ENCODE measurements at places on chromosomes 1 and 21. TPM values are rescaled to one million over a fixed set of nuclear protein-coding genes. Genes with fewer than 3 reads are reported as not detected.

IFI16 gene
- total RNA-seq: 97.6 TPM

PRAMEF1 gene
- not detected for total RNA-seq

OR10J1 gene
- not detected for total RNA-seq

ATP1A4 gene
- not detected for total RNA-seq

IRF6 gene
- total RNA-seq: 160 TPM

ATP6V1G3 gene
- total RNA-seq: not detected

KCNA3 gene
- not detected for total RNA-seq

CRYAA gene
- total RNA-seq: not detected

SLC45A1 gene
- total RNA-seq: 0.42 TPM

CLDN19 gene
- not detected for total RNA-seq

WNT2B gene
- 0.74 TPM for total RNA-seq

SLC16A1 gene
- 99.6 TPM for total RNA-seq

ANGPTL1 gene
- total RNA-seq: not detected

TMEM39B gene
- 11.4 TPM for total RNA-seq

RHOU gene
- total RNA-seq: 0.46 TPM

BACE2 gene
- 87.7 TPM for total RNA-seq

GJB4 gene
- total RNA-seq: 18.2 TPM

- no peak for DNase-seq
Measured at GRCh38 chr1:183244466-183244865, 58.4 kb downstream of the LAMC2 start.

DNA sequence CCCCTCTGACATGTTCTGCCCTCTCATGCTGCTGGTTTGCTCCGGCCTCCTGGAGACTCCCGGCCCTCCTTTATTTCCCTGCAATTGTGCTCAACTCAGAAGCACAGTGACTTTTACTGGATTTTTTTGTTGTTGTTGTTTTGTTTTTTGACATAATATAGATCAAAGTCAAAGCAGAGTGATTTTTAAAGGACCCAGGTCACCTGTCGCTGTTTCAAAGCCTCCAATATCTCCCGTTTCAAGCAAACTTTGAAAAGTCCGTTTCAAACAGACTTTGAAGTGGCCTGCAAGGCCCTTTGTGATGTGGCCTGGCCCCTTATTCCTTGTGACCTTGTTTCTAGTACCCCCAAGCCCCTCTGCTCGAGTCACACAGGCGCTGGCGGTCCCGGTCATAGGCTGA lies 58.1 kb downstream of the TBCE start:
- DNase-seq: no peak

- DNase-seq: no peak
Measured at GRCh38 chr21:26758083-26758880, 86.9 kb downstream of the ADAMTS1 start.

- no peak for DNase-seq
Measured at GRCh38 chr1:2295526-2295925, 67.4 kb downstream of the SKI start.

- DNase-seq: no peak
Measured at GRCh38 chr1:240109130-240109529, 17.4 kb downstream of the FMN2 start.

GRCh38 chr1:37730376-37730775 lies 34.5 kb downstream of the EPHA10 start:
- DNase-seq: no peak

DNA sequence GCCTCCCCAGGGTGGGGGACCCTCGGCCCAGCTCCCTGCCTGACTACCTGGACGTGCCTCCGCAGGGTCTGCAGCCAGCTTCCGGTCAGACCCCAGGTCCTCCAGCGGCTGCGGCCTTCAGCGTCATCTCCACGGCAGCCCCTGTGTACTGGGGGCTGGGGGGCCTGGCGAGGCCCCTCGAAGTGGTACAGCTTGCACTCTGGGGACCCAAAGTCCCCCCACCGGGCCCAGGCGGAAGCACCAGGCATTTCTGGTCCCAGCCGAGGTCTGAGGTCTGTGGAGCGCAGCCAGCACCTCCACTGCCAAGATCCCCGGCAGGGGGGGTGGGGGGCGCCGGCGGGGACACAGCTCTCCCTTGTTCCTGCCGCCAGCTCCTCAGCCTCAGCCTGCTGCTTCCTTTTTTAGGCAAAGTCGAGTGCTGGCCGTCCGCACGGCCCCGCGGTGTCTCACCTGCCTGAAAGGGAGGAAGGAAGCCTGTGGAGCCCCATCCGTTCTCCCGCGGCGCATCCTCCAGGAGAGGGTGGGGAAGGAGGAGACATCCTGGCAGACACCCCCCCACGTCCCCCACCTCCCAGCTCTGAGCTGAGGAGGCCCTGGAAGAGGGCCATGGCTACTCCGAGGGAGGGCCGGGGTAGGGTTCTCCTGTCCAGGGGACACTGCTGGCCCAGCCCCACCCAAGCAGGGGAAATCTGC lies 1.2 kb upstream of the VWA1 start:
- DNase-seq: no peak

DNA sequence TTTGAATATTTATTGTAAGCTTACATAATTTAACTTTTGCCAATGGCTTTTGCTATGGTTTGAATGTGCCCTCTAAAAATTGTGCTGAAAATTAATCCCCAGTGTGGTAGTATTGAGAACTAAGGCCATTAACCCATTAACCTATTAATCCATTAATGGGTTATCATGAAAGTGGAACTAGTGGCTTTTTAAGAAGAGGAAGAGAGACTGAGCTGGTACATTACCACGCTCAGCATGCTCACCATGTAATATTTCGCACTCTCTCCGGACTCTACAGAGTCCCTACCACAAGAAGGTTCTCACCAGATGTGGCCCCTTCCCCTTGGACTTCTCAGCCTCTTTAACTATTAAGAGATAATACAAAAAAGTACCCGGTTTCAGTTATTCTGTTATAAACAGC lies 164.4 kb upstream of the ZRANB2 start:
- no peak for DNase-seq

GRCh38 chr1:181114574-181115367 lies 26.3 kb downstream of the IER5 start:
- no peak for DNase-seq

- no peak for DNase-seq
Measured at GRCh38 chr1:182255494-182255893, 136.1 kb downstream of the GLUL start.

DNA sequence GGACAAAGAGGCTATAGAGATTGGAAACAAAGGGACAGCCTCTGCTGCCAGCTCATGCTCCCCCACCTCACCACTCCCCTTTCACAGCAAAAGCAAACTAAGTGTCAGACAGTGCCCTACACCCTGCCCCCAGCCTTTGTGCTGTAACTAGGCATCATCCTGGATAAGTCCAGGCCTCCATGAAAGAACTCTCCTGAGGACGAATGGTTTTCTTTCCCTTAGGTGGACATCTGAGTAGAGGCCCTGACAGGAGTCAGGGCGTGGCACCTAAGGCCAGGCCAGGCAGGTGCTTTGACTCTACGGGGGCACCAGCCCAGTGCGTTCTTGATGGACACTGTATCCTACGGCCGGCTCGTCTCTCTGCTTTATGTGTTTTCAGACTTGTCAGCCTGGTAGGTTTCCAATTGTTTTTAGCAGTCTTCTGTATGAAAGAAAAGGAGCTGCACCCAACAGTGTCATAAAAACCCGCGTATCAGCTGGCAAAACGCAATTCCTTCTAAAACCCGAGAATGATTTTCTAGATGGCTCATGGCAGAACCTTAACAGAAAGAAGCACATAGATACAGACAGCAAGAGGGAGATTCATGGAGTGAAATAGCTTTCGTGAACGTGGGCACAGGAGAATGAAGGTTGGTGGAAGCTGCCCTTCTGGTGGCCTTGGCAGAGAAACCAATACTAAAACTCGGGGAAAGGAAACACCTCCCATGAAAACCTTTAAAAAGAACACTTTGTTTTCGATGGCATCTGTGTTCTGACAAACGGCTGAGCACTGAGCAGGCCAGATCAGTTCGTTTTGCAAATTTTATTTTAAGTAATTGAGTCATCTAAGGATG lies 51.7 kb upstream of the AJAP1 start:
- DNase-seq: no peak

DNA sequence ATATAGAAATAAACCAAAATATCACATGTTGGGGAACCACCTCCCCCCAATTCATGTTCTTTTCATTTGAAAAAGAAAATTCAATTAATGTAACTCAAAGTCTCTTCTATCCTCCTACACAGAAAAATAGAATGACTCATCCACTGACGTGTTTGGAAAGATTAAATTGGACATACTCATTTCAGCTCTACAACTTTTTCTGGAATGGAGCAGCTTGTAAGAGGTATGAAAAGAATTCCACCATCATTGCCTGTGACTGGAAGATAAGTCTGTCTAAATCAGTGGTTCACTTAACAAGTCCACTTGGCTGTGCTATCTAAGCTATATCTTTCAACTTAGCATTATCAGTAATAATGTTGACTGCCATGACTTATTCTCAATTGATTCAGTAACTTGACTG lies 702.3 kb downstream of the BRINP3 start:
- peak; percentile 15 for DNase-seq

GRCh38 chr1:224054611-224055010 lies 59.3 kb upstream of the FBXO28 start:
- no peak for DNase-seq

- peak; percentile 54 for DNase-seq
Measured at GRCh38 chr1:224377676-224378006, 21.0 kb downstream of the CNIH4 start.

GRCh38 chr1:183600634-183601033 lies 10.4 kb upstream of the NCF2 start:
- DNase-seq: no peak

- no peak for DNase-seq
Measured at GRCh38 chr1:160171980-160172379, 18.4 kb upstream of the CASQ1 start.

DNA sequence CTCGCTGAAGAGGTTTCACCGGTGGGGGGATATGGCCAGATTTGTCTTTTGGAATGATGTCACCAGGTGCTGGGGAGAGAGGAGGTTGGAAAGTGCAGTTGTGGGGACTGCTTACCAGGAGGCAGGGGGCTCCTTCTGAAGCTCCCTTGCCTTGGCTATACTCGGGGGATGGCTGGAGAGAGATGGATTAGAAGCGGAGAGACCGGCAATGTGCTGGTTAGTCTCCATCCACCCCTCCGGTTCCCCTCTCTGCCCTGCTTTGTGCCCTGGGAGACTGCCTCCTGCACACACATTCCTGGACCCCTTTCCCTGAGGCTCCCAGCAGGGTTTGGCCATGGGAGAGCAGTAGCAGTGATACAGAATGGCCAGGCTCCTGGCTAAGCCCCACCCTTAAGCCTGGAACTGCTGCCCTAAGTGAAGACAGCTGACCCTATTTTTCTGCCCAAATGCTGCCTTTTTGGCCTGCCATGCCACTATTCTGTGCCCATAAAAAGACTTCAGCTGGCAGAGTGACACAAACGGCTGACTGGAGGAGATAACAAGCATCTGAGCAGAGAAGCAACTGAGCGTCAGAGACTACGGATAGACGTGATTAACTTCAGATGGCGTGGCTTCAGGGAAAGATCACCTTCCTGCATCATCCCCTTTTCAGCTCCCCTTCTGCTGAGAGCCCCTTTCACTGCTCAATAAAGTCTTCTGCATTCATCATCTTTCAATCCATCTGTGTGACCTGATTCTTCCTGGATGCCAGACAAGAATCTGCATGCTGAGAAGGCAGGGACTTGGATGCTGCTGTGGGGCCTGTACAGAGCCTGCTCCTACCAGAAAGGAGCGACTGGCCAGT lies 14.5 kb upstream of the VPS13D start:
- DNase-seq: no peak

DNA sequence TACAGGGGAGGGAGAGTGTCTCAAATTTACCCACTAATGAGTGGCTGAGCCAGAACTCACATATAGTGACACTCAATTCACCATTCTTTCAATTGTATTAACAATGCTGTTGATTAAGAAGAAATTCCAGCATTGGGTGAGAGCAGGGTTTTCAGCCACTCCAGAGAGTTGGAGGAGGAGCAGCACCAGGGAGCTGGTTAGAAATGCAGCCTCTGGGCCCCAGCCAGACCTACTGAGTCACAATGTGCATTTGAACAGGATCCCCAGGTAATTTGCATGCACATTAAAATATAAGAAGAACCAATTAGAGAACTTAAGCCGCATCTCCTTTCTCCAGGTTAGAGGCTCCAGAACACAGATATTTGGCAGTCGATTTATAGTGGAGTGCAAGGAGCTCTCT lies 41.8 kb downstream of the TNR start:
- DNase-seq: no peak

- DNase-seq: no peak
Measured at GRCh38 chr1:208194944-208195343, 49.2 kb downstream of the PLXNA2 start.

DNA sequence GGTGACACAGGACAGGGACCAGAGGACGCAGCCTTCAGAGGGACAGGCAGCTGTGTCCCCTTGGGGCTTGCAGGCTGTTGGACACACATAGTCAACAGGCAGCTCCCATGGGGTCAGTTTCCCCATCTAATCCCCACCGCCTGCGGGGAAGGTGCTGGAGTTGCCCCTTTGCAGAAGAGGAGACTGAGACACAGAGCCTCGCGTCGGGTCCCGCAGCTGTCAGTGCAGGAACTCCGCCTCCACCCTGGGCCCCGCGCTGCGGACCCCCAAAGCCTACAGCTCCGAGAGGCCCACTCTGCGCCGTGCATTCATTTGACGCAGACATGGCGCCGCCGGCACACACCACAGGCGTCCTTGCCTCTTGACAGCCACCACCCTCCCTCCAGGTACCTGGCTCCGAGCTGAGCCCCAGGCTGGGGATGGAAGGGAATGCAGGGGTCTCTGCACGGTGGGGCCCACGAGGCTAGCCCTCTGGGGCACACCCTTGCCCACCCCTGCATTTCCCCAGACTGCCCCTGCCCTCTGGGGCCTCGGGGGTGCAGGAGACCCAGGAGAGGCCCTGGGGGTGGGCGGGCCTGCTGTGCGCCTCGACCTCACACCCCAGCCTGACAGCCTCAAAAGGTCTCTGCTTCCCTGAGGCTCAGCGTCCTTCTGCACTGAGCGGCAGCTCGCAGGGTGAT lies 88.5 kb upstream of the ACTRT2 start:
- DNase-seq: no peak

- no peak for DNase-seq
Measured at GRCh38 chr1:14824314-14824915, 225.9 kb downstream of the KAZN start.
